ENCODE measurements at places on chromosomes 7 and 10.

GRCh38 chr10:96842896-96843723 lies 11.0 kb downstream of the LCOR start:
- DNase-seq = no peak

- no peak for DNase-seq
These were observed 322.4 kb downstream of the GPR158 start for GRCh38 chr10:25497246-25497645.

- no peak for DNase-seq
These were observed 25.0 kb upstream of the TAX1BP1 start for GRCh38 chr7:27714831-27715444.

DNA sequence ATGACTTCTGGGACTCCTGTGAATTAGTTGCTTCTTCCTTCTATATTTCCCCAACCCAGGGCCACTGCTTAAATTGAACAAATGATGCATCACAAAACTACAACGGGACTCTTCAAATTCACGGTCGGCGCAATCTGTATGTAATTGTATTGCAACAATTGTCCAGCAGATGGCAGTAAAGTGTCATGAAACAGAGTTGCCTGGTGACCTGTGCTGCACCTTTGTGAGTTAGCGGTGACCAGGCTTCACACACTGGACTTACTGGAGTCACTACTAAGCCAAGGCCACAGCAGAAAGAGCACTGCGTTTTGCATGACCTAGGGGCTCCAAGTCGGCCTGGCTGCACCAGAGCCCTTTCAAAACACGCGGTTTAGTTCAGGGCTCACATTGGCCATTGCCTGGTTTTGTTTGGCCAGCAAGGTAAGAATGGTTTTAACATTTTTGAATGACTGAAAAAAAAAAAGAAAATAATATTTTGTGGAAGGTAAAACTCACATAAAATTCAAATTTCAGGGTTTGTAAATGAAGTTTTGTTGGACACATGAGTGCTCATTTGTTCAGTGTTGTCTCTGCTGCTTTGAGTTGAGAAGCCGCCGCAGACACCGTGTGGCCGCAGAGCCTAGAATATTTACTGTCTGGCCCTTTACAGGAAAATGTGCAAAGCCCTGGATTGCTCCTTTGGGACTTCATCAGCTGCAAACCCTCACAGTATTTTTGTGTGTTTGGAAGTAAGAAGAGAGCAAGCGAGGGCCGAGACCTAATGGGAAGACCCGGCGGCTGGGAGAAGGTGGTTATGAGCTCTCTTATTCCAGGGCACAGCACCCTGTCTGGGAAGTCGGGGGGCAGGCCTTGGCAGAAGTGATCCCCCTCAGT lies 23.2 kb upstream of the ZNF32 start:
- DNase-seq = no peak

GRCh38 chr7:26642416-26642815 lies 222.0 kb downstream of the SKAP2 start:
- no peak for DNase-seq

DNA sequence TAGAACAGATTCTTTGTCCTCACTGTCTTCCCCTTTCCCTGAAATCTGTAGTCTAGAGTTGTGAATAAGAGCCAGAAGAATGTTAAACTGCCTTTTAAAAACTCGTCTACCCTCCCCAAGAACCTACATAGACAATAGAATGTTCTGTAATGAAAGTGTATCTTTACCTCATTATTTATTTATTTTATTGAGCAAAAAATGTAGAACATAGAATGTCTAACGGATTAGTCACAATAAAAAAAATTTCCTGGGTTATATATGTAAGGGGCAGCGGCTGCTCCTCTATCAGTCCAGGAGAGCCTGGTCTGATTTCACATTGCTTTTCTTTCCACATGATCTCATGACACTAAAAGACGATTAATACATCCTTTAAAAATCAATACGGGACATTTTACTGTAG lies 135.7 kb downstream of the SDK1 start:
- no peak for DNase-seq

- no peak for DNase-seq
These were observed 30.0 kb downstream of the MCM10 start for GRCh38 chr10:13191362-13191761.

DNA sequence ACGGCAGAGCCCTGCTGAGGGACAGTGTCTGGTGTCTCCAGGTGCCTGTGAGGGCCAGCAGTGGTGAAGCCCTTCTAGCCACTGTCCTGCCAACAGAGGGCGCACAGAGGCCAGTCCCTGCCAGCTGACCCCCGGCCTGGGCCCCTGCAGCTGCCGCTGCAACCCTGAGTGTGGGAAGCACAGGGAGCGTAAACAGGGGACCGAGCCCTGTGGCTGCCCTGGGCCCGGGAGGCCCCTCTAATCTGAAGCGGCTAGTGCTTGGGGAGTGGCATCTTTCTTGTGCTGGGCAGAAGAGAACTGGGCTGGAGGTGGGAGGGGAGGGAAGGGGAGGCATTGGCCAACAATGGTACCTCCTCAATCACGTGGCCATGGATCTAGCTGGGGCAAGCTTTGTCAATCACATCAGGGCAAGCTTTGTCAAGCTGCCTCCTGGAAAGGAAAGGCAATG lies 34.6 kb downstream of the TRIM8 start:
- DNase-seq = no peak

- no peak for DNase-seq
These were observed 62.9 kb downstream of the ITGB8 start for GRCh38 chr7:20393616-20394015.

- DNase-seq = no peak
These were observed 384.8 kb upstream of the FOXK1 start for GRCh38 chr7:4297165-4297917.

GRCh38 chr10:44300666-44301649 lies 83.9 kb downstream of the CXCL12 start:
- DNase-seq = no peak

DNA sequence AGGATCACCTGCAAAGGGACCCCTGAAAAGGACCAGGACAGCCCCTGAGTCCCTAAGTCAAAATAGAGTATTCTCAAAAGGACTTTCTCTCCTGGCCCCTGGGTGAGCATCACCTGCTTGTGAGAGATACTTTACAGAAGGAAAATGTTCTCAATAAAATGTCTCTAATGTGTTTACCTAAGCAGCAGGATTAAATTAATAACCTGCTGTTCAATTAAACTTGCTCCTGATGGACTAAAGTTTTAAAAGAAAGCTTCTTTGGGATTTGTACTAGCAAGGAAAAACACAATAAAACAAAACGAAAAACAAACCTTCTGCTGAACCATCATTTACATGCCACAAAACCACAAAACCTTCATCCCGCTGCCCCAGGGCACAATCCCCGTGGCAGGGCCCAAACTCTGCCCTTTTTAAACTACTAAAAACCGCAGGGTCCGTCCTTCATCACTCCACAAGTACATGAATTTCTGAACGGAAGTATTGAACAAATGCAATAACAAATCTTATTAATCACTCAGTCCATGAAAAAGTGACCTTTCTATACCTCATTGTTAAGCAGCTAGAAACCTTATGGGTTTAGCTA lies 197.7 kb downstream of the TCERG1L start:
- no peak for DNase-seq

- DNase-seq = no peak
These were observed 23.5 kb downstream of the ASB4 start for GRCh38 chr7:95509199-95509598.

DNA sequence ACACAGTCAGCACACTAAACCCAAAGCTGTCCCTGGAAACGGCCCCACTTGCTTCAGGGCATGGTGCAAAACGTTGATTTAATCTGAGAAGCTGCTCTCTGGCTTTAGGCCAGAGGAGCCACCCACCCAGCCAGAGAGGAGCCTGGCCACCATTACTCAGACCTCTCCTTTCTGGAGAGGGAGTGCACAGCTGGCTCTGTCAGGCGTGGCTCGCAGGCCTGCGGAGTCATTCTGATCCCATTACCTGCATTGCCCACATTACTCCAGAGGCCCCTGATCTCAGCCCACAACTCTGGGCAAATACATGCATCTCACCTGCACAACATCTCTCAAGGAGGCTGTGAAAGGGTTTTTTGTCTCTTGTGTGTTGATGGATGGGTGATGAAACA lies 370.0 kb upstream of the IGFBP3 start:
- DNase-seq = no peak

- no peak for DNase-seq
These were observed 100.5 kb upstream of the CARD11 start for GRCh38 chr7:3143869-3144775.

- no peak for DNase-seq
These were observed 11.2 kb downstream of the MXI1 start for GRCh38 chr10:110218632-110219031.

- DNase-seq = peak; percentile 66
These were observed 106.1 kb downstream of the PRKCQ start for GRCh38 chr10:6473901-6474370.

- no peak for DNase-seq
These were observed 409.1 kb upstream of the ANKRD30A start for GRCh38 chr10:36716291-36716690.

GRCh38 chr7:1721047-1721690 lies 51.1 kb downstream of the ELFN1 start:
- no peak for DNase-seq

GRCh38 chr7:98531717-98532116 lies 85.4 kb upstream of the NPTX2 start:
- no peak for DNase-seq

DNA sequence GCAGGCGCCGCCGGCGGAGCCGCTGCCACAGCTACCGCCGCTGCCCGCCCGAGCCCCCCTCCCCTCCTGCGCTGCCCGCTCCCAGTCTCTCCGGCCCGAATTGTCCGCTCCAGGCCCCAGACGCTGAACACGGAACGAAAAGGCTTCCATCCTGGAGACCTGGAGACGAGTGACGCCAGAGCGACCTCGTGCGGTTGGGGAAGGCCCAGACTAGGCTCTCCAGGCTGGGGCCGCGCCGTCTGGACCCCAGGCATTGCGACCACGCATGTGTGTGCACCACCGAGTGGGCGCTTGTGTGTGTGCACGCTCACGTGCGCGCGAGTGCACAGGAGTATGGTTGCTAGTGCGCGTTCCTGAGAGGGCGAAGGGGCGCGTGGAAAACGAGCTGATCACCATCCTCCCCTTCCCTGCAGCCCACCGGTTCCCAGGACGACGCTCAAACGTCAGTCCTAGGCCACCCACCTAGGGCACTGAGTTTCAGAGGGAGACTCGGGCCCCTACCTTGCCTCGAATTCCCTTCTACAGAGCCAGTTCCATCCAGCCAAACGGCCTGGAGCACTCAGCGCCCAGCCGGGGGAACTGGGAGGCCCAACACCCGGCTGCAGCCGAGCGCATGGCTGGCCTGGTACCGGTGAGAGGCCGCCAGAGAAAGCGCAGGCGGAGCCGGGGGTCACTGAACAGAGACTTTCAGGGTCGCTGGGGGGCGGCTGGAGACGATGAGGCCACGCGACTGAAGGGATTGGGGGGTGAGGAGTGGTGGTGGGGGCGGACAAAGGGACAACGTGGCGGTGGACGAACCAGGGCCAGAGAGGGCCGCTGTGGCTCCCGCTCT lies 11.6 kb downstream of the LBX1 start:
- no peak for DNase-seq

DNA sequence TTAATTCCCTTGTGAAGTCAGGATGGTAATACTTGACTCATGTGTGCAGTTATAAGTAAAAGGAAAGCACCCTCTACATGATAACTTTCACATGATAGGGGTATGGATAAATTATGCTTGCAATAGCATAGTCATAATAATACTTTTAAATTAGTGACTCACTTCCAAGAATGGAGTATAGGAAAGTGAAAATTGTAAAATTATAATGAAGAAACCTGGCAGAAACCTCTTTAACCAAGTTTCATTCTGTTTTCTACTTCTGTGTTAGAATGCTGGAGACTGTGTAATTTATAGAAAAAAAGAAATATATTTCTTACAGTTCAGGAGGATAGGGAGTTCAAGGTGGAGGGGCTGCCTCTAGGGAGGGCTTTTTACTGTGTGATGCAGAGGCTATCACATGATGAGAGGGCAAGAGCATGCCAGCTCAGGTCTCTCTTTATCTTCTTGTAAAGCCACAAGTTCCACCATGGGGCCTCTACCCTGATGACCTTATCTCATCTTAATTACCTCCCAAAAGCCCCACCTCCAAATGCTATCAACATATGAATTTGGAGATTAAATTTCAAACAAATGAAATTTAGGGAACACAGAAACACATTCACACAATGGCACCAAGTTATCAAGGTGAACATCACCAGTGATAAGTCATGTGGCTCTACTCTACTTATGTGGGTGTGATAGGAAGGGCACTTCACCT lies 43.2 kb downstream of the HDAC9 start:
- DNase-seq = no peak

DNA sequence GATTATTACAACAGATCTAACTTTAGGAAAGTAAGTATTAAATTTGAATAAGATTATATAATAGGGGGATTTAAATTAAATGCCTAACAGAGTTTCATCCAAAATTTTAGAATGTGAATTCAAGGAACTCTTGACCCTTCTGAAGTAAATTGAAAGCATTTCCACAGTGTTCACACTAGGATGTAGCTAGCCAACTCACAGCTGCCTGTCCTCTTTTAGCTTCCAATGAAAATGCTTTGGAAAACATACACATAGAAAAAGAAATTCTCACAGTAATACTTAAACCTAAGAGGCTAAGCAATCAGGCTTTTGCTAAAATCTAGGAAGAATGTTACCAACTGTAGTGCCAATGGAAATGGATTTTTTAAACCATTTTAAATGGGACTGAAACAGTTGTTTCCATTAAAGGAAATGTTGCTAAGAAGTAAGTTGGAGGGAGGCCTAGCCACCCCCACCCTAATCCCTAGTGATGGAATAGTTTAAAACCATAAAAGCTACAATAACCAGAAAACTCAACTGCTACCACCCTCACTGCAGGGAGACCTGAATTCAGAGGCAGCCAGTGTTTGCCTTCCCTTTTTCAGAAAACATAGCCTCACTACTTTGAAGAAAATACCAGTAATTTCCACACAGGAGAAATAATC lies 58.3 kb downstream of the REEP3 start:
- DNase-seq = no peak

DNA sequence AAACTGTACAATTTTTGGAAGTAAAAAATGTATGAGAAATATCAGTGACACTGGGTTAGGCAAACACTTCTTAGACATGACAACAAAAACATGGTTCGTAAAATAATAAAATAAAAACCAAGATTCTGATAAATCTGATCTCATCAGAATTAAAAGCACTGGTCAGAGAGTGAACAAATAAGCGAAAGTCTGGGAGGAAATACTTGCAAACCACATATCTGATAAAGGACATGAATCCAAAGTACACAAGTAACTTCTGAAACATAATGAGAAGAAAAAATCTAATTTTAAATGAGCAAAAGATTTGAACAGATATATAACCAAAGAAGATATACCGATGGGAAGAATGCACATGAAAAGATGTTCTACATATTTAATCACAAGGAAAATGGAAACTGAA lies 91.5 kb downstream of the RTKN2 start:
- no peak for DNase-seq

- DNase-seq = no peak
These were observed at the start of gene LAMB1 for GRCh38 chr7:108002726-108003598. Gene LAMB1 (minus strand): TSS chr7:108003161. CDS start chr7:108002885, 276 bp downstream.
